NCI-H2171 treated with DMSO at 0.1 percent for 48 hours (cell line): ENCODE measurements at places on chromosomes 5 and 9.

- DNase-seq = no peak
Measured at GRCh38 chr5:126972062-126972895, 58.1 kb downstream of the MARCHF3 start.

- no peak for DNase-seq
Measured at GRCh38 chr5:59525957-59526356, 367.6 kb downstream of the PDE4D start.

DNA sequence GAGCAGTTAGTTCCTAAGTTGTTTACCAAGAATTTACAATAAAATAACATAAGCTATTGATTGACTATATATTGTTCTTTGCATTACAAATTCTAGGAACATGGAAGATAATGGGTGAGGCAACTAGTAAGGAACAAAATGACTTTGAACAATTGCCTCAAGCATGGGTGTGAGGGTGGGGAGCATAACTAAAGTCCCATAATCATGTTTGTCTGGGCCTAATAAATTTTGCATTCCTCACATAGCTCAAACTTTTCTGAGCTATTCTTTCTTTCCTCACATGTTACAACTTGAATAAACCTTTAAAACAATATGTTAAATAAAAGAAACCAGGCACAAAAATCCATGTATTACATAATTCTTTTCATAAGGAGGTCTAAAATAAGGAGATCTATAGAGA is 1066.1 kb downstream of the NR2F1-AS1 start:
- no peak for DNase-seq

- DNase-seq = no peak
Measured at GRCh38 chr5:6261256-6261655, 117.1 kb downstream of the MED10 start.

DNA sequence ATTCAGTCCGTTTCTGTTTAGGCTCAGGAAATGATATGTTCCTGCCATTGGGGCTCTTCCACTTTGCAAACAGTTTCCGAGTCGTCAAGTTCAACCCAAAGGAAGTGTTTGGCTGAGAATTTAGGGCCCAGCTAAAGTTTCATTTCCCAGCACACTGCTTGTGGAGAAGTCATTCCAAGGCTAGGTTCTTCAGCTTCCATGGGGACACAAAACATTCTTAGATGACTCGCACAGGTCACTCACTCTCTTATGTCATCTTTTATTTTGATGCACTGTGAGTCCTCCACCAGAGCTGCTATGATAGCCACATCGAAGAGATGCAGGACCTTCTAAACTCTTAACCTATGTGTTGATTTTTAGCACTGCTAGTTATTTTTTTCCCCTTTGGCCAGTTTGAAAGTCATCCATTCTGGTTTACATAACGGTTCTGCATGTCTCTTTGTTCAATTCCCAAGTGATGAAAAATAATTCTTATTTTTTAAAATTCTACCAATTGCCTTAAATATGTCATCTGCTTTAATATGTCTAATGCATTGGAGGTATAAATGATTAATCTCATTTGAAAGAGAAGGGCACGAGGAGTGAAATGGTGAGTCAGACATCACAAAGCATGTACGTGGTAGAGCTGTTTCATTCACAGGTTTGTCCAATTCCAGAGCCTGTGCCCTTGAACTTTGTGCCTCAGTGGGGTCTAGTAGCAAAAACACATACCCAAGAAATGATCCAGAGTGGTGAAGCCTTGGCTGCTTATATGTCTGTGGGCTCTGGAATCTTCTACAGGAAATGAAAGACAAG is 84.3 kb downstream of the ZNF462 start:
- no peak for DNase-seq
